Activated T-cell treated with anti-CD3 and anti-CD28 coated beads, Interleukin-2, amount 50 U/mL, for 48 hours (primary cell): ENCODE measurements at places on chromosomes 16 and 17.
A peak's percentile ranks its signal among the peaks of the same experiment; 100 is the strongest.

GRCh38 chr17:43641416-43641815, 20.3 kb downstream of the MEOX1 start:
- DNase-seq = no peak

- DNase-seq = no peak
Measured at GRCh38 chr17:17537311-17538099, 41.3 kb upstream of the RASD1 start.

- DNase-seq = no peak
Measured at GRCh38 chr17:7997186-7997585, 5.2 kb upstream of the GUCY2D start.

- DNase-seq = no peak
Measured at GRCh38 chr17:55466671-55467070, 44.6 kb downstream of the SMIM36 start.

DNA sequence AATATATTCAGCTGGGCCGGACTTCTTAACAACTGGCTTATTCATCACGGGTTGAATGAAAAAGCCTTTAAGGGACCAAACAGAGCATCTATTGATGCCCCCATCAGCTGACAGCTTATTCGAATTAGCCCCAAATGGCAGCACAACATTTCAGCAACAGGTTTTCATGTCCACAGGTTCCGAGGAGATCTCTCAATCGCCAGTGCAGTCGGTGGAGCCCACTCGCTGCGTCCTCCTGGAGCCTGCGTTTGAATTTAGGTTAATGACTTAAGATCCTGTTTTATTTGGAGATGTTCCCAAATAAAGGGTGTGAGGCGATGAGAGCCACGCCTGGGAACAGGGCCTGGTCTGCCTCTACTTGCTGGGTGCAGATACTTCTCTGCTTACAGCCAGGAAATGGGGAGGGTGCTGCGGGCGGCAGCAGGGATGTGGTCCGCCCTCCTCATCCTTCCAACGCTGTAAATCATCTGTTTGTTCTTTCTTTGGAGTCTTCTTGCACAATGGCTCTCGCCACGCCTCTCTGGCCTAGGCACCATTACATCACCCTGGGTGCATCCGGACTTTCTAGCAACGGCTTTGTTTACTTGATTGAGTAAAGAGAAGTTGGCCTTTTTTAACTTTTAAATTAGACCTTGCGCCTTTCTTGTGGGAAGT, 22.6 kb downstream of the NDE1 start:
- DNase-seq = peak; percentile 57
